Inflammatory macrophage (primary cell): ENCODE measurements at places on chromosomes 2 and 18.

- DNase-seq = peak; percentile 47
These were observed 157.2 kb upstream of the COPS8 start for GRCh38 chr2:236928380-236929037.

GRCh38 chr2:62663411-62663810 is 42.1 kb upstream of the EHBP1 start:
- no peak for DNase-seq

GRCh38 chr2:156435396-156435717 is 822 bp upstream of the GPD2 start:
- DNase-seq = no peak

DNA sequence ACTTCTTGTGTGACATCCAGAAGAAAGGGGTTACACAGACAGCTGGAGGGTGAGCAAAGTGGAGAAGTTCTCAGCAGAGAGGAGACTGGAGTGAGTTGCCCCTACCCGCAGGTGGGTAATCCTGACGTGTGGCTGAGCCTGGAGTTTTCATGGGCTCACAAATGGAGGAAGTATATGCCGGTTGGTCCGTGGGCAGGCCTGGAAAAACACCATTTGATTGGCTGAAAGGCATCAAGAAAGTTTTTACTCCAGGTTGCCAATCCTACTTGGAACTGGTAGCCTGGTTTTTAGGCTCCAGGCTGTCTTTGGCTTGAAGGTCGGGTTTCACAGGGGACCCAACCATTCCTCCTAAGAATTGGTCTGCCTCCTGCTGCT is 1177.4 kb upstream of the LRRTM1 start:
- no peak for DNase-seq

- peak; percentile 19 for DNase-seq
These were observed 371.8 kb upstream of the FANCL start for GRCh38 chr2:58612973-58613372.

GRCh38 chr18:34746614-34747013 is 36.5 kb downstream of the DTNA start:
- DNase-seq = no peak
